Upper lobe of right lung (tissue), 1 donor: ENCODE measurements at places on chromosomes 5 and 9. TPM values are rescaled to one million over a fixed set of nuclear protein-coding genes. Genes with fewer than 3 reads are reported as not detected.

DNA sequence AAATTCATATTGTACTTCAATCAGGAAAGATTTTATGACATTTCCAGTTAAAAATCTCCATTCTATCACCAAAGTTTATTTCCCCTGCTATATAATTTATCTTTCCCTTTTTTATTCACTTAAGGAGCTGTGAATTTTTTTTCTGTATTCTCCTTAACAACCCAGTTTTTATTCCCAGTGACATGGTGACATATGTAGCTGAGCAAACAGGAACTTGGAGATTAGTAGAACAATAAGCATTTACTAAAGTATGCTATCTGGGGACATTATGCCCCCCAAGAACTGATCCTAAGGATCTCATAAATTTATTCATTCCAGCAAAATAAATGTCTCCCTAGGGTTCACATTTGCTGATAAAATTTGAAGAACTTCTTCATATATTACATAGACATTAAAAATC, 1044.0 kb upstream of the CDH6 start:
- H3K4me1 ChIP-seq = no peaks in the 10 kb centered on the region
- no peaks in the 10 kb centered on the region for H3K27me3 ChIP-seq
- no peak for DNase-seq
- H3K36me3 ChIP-seq = no peaks in the 10 kb centered on the region
- H3K4me3 ChIP-seq = no peak overlapping the region

DNA sequence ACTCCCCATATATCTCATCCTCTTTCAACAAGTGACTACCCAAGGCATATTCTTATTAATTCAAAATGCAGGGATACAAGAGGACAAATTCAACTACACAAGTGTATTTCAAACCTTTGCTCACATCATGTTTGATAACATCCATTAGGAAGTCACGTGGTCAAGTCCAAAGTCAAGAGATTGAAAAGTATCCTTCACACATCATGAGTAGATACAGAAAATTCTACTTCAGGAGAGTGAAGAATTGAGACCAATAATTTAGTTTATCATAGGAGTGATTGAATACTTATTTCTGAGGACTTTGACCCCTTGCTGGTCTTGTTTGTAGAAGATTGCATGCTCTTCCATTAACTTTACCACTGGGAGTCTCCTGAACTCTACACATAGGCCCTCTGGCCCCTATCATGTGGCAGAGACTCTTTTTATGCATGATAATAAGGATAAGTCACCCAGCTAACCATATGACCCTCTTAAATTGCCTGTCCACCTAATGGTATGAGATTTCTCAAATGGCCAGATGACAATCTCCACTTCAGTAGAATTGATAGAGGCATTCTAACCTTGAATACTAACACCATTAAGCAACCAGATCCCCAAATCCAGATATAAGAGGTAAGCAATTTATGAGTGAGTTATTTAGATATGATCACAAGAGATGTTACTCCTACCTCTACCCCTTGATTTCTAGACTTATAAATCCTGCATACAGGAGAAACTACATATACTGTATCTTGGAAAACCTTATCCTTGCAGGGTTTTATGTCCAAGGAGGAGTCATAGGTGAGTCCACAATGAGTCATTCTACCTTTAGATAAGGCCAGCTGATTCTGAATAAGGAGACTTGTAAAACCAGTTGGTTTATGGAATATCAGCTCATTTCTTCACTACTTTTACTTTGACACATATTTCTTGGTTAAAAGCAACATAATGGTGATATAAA, 26.6 kb upstream of the SLC46A2 start:
- no peak overlapping the region for H3K4me3 ChIP-seq
- DNase-seq = no peak
- no peaks in the 10 kb centered on the region for H3K4me1 ChIP-seq
- H3K27me3 ChIP-seq = no peaks in the 10 kb centered on the region

- H3K36me3 ChIP-seq = no peaks in the 10 kb centered on the region
- H3K4me1 ChIP-seq = peaks cover 14% of the 10 kb centered on the region
- H3K4me3 ChIP-seq = no peak overlapping the region
- no peak overlapping the region for H3K27ac ChIP-seq
Observed at GRCh38 chr5:82163452-82164175, 114.5 kb downstream of the RPS23 start.

GRCh38 chr5:100252944-100253343, 282.2 kb upstream of the FAM174A start:
- DNase-seq = no peak
- H3K27ac ChIP-seq = no peak overlapping the region
- no peaks in the 10 kb centered on the region for H3K36me3 ChIP-seq
- H3K27me3 ChIP-seq = no peaks in the 10 kb centered on the region

The IFNE gene
- total RNA-seq = not detected

The FAM120AOS gene
- 46.0 TPM for total RNA-seq

The CXCL14 gene
- total RNA-seq = 0.38 TPM

The ADAMTS6 gene
- total RNA-seq = 2.3 TPM
